ENCODE measurements at places on chromosomes 1 and 21.

DNA sequence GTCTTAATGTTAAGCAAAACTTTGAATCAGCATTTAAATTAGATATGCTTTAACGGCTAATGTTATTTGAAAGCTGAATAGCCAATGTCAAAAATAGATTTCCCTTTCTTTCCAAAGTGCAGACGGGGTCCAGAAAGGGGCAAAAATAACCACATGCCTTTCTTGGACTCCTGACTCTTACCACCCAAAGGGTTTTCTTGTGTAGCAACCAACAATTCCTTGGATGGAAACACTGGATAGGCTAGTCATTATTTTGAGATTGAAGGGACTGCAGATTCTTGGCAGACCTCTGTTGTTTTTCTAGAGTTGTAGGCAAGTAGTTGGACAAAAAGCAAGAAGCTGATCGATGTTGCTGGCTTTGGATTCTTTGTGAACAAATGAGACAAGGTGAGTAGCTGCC lies 107.0 kb downstream of the MRPS6 start:
- no peak for DNase-seq

DNA sequence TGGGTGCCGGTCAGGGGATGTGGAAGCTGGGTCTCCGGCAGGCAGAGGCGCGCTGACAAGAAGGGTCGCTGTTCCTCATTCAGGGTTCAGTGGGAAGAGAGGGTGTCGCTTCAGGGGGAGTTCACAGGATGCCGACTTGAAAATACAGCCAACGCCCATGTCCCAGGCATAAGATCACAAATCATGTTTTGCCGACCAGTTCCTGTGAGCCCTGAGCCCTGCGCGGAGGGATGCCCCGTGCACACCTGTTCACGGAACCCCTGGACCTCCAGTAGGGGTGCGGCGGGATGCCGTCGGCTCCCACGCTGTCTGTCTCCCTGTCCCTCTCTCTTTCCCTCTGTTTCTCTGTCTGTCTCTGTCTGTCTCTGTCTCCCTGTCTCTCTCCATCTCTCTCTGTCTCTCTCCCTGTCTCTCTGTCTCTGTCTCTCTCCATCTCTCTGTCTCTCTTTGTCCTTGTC lies 26.8 kb downstream of the TP73 start:
- no peak for DNase-seq

DNA sequence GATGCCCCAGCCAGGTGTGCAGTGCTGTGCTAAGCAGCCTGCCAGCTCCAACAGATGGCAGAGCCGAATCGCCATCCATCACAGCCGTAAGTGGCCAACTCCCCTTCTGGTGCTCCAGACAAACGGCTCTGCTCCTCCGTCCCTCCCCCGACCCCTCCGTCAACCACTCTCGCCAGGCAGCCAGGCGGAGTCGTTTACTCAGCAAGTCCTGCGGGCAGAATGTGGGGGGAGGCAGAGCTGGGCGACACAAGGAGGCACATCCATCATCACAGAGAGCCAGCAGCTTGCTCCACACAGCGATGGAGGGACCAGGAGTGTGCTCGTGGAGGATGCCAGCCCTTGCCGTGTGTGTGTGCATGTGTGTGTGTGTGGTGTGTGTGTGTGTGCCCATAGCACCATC lies 206.6 kb upstream of the GRIK3 start:
- DNase-seq: no peak

- DNase-seq: no peak
Observed at GRCh38 chr21:20721151-20721550, 277.1 kb upstream of the NCAM2 start.

GRCh38 chr1:198929961-198930599 lies 291.2 kb downstream of the PTPRC start:
- no peak for DNase-seq

DNA sequence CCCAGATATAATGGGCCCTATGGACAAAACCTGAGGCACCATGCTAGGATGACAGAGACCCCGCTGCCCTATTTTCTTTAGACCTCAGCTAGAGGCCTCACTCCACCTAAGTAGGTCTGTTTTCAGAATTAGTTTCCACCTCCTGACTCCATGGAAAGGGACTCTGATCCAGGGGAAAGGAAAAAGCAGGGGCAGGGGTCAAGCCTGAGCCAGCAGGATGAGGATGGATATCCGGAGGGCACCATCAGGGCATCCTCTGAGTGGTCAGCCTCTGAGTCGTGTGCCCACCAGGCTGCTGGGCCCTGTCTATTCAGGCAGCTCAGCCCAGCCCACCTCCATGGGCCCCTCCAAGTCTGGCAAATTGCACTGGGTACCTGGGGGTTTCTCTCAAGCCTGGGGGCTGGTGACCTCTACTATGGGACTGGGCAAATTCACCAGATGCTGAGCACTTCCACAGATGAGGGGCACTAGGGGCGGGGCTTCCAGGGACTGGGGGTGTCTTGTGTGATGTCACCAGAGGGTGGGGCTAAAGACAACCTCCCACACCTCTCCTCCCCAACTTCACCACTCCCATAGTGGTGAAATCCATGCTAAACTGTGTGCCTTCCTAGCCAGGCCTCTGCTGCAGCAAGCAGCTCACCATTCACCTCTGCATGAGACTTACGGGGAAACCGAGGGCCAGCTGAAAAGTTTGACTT lies 5.5 kb downstream of the PAQR7 start:
- DNase-seq: no peak

- no peak for DNase-seq
Observed at GRCh38 chr1:8006037-8006963, 19.8 kb downstream of the ERRFI1 start.

DNA sequence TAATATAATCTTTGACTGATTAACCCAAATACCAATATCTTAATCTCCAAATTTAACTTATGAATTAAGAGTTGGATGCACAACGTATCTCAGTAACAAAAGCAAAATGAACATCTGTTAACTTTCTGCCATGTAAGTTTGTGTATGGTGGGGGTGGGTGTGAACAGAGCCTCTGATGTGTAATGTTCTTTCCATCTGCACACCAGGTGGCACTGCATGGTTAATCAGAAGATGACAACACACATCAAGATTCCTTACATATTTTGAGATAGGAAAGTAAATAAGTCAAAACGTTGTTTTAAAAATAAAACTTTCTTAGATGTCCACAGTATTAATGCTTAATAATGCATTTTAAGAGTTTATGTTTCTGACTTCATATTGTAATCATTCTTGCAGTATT lies 251.9 kb downstream of the DPYD start:
- DNase-seq: no peak

- no peak for DNase-seq
Observed at GRCh38 chr1:24558902-24559791, 3.3 kb downstream of the NCMAP start.

DNA sequence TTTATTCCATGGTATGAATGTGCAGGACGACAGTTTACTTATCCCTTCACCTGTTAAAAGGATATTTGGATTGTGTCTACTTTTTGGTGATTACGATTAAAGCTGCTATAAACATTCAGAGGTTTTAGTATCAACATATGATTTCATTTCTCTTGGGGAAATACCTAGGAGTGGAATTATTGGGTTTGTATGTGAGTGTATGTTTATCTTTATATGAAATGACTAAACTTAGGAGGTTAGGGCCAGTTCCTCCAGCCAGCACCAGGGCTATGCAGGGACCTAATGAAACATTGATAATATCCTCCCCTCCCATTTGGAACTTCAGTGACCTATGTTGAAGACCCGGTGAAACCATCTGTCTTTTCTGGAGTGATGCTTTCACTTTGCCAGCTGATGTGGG lies 13.8 kb downstream of the TMEM51 start:
- no peak for DNase-seq

DNA sequence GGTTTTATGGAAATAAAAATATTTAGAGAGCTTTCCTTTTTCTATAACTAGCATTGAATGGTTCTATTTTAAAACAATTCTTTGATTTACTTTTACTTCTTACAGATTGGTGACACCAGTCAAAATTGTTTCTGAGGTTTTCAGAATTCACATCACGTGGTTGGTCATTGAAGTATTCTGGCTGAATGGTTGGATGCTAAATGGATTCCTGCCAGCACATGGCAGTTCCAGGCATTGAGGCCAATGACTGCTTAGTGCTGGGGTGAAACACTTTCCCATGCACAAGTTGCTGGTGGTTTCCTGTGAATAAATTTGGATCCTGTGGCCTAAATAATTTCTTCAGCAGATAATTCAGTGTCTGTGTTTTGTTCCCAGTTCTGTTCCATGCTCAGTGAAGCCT lies 20.6 kb downstream of the NCAM2 start:
- DNase-seq: no peak

DNA sequence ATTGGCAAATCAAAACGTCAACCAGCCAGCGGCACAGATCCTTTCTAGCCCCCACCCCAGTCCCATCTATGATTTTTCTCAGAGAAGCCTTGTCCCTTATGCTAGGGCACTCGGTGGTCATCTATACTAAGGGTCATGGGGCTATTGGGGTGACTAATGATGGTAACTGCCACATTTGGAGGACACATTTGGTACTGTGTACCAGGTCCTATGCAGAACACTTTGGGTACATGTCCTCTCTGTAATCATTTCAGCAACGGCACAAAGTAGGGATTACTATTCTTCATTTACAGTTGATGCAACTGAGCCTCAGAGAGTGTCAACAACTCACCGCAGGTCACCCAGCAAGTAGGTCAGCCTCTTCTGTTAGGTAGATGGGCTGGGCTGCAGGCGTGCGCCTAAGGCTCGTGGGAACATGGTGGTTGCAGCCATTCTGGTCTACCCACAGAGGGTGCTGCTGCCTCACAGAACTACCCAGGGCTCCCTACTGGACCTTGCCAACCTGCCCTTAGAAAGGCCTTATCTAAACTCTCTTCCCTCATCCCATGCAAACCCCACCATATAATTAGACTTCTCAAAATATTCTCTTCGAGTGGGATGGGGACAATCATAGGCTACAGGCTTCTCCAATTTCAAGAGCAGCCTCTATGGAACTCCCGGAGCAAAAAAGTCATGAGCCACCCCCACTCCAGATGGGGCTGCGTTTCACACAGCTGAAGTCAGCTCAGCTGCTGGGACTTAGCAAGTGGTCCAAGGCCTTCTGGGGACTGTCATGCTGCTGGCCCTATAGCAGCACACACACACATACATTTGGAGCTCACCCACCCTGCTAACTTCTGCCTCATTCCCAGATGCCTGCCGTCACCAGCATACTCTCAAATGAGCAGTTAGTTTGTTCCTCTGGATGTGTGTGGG lies 5.8 kb upstream of the SDHB start:
- peak; percentile 56 for DNase-seq

GRCh38 chr1:245046315-245046714 lies 108.5 kb upstream of the KIF26B start:
- DNase-seq: no peak

DNA sequence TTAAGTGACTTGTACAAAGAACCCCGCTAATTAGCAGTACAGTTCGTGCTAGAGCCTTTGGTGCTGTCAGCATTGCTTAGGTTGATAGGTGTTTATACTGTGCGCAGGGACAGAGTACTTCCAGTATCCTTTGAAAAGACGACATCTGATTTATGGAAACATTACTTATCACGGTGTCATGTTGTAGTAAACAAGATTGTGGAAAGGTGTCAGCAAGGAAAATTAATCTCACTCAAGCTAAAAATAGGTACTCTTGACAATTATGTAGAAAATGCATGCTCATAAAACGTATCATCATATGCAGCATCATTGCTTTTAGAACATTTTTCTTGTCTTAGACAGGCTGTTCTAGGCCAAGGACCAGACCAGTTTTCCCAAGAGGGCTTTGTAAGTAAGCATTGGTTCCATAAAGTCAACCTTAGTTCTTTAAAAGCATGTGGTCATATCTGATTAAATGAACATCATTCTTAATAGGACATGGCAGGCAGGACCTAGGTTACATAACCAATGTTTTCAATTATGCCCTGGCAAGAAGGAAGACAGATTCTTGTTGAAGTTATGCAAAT lies 33.0 kb downstream of the SH3BGR start:
- no peak for DNase-seq

DNA sequence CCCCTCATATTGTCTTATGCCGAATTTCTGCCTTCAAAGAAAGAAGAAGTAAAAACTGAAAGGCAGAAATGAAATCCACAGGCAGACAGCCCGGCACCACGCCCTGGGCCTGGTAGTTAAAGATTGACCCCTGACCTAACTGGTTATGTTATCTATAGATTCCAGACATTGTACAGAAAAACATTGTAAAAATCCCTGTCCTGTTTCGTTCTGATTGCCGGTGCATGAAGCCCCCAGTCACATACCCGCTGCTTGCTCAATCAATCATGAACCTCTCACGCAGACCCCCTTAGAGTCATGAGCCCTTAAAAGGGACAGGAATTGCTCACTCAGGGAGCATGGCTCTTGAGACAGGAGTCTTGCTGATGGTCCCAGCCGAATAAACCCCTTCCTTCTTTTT lies 49.3 kb downstream of the JMJD4 start:
- no peak for DNase-seq

GRCh38 chr1:221729771-221730330 lies 12.0 kb downstream of the DUSP10 start:
- DNase-seq: no peak

DNA sequence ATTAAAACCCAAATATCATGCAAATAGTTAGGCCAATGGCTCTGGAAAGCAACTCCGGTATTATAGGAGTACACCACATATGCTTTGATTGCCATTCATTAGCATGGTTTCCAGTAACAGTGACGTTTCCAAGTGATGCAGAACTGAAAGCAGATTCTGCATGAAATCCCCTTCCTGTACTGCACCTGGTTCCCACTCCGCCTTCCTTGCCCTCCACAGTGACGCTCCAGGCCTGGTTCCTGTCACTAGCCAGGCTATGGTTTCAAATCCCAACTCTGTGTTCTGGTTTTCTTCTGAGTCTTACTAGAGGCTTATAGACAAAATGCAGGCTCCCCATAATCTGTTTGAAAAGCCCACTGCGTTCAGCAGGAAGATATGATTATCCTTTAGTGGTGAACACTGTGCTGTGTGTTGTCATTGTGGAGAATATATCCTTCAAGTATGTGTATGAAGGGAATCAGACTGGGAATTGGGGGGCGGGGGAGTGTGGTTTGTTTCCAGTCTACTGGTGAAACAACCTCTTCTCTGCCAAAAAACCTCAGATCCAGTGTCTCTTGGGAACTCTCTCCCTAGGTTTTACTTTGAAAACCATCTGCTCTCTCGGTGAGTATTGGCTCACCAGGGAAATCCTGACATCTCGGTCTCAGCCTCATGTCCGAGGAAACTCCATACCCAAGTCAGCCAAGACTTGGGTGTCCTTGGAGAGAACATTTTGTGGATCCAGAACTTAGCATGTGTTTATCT lies 78.7 kb downstream of the TYW3 start:
- DNase-seq: no peak

- no peak for DNase-seq
Observed at GRCh38 chr1:70706381-70707037, 295.4 kb downstream of the CTH start.

- no peak for DNase-seq
Observed at GRCh38 chr1:214492401-214493075, 58.9 kb downstream of the PTPN14 start.

Data from 8988T (cell line).